ENCODE measurements at places on chromosomes 11 and 22.
A peak's percentile ranks its signal among the peaks of the same experiment; 100 is the strongest.

DNA sequence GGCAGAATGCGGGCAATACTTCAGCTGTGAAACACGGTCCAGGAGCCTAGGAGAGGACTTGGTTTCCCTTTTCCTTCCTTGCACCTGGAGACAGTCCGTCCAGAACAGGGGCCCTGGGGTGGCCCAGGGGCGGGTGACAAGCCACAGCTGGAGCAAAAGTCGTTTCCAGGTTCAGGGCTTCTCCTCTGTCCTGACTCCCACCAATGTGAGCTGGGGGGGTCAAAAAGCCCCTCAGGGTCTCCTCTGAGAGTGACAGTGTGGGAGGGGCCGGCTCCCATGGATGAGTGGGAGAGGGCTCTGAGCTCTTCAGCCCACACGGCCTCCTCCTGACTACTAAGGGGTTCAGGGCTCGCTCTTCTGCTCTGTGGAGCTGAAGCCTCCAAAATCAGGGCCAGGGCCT lies 20.1 kb upstream of the ARFGAP3 start:
- DNase-seq, result no peak
- H3K36me3 ChIP-seq, result peaks cover 22% of the 10 kb centered on the region
- H3K4me1 ChIP-seq, result peaks cover 5% of the 10 kb centered on the region
- H3K27me3 ChIP-seq, result no peaks in the 10 kb centered on the region

DNA sequence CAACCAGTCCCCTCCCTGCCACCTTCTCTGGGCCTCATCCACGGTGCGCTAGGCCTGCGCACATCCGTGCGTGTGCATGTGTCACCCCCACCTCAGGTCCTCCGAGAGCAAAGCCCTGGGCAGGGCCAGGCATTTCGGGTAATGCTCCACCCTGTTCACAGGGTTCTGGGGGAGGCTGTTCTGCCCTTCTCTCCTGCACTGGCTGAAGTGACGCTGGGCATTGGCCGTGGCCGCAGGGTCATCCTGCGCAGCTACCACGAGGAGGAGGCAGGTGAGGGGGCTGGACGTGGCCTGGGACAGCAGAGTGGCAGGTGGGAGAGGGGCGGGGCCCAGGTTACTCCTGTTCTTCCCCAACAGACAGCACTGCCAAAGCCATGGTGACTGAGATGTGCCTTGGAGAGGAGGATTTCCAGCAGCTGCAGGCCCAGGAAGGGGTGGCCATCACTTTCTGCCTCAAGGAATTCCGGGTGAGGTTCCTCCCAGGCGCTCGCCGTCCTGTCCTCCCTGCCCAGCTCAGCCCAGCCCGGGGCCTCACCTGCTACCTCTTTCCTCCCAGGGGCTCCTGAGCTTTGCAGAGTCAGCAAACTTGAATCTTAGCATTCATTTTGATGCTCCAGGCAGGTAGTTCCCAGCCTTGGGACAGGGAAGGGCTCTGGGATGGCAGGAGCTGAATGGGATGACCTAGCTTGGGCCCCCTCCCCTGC lies 3.9 kb downstream of the RAD9A start:
- H3K4me1 ChIP-seq, result peaks cover 30% of the 10 kb centered on the region
- H3K36me3 ChIP-seq, result peaks cover 40% of the 10 kb centered on the region
- H3K4me3 ChIP-seq, result no peak overlapping the region
- H3K27me3 ChIP-seq, result no peaks in the 10 kb centered on the region
- no peak for DNase-seq

- H3K36me3 ChIP-seq, result no peaks in the 10 kb centered on the region
- no peaks in the 10 kb centered on the region for H3K27me3 ChIP-seq
- H3K4me1 ChIP-seq, result no peaks in the 10 kb centered on the region
Measured at GRCh38 chr11:118957549-118957948, 1.5 kb downstream of the UPK2 start.

- no peak overlapping the region for H3K27ac ChIP-seq
- no peaks in the 10 kb centered on the region for H3K4me1 ChIP-seq
- H3K4me3 ChIP-seq, result no peak overlapping the region
- H3K27me3 ChIP-seq, result no peaks in the 10 kb centered on the region
- H3K36me3 ChIP-seq, result no peaks in the 10 kb centered on the region
Measured at GRCh38 chr22:26927821-26928220, 270.4 kb downstream of the MIAT start.

DNA sequence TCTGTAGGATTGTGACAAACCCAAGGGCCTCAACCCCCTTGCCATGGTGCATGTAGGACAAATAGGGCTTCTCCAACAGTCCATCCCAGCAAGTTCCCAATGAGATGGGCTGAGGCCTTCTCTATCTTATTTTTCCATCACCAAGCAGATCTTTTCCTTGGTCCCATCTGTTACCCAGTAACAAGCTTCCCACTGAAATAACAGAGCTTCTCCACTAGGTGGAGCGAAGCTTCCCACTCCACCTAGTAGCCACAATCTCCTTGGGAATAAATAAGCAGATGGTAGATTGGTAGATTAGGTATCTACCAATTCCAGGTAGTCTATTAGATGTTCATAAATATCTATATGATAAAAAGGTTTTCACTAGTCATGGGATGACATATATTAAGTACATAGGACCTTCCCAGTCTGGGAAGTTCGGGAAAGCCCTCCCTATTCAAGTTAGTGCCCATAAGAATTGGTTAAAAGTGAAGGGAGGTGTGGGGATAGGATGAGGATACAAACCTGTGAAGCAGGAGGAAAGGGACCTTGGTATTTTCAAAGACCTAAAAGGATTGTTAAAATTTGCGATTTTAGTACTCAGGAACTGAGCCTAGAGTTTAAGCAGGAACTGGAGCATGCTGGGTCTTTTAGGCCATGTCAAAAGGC lies 5.9 kb upstream of the OR52L1 start:
- DNase-seq, result no peak
- H3K4me3 ChIP-seq, result no peak overlapping the region
- H3K27me3 ChIP-seq, result no peaks in the 10 kb centered on the region
- H3K27ac ChIP-seq, result no peak overlapping the region
- H3K36me3 ChIP-seq, result no peaks in the 10 kb centered on the region
- no peaks in the 10 kb centered on the region for H3K4me1 ChIP-seq

GRCh38 chr22:28951969-28952521 lies 68.7 kb downstream of the ZNRF3 start:
- H3K27me3 ChIP-seq, result no peaks in the 10 kb centered on the region
- H3K4me1 ChIP-seq, result peaks cover 18% of the 10 kb centered on the region
- no peaks in the 10 kb centered on the region for H3K36me3 ChIP-seq
- no peak overlapping the region for H3K27ac ChIP-seq
- peak; percentile 72 for DNase-seq

DNA sequence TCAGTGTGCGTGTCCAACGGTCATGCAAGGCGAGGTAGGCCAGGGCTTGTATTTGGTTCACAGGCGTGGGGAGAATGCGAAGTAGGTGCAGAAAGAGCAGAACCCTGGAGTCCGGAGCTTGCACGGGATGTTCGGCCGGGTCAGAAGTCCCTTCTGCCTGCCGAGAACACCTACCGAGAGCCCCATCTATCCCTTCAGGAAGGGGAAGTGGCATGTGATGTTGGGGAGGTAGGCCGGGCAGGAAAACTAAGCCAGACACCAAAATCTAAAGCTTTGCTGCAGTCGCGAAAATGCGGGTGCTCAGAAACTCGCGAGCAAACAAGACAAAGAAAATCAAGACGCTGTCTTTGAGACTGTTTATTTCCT lies 435 bp upstream of the TAF6L start:
- no peaks in the 10 kb centered on the region for H3K27me3 ChIP-seq
- DNase-seq, result no peak
- peak overlapping the region; percentile 52 for H3K4me3 ChIP-seq
- H3K36me3 ChIP-seq, result peaks cover 6% of the 10 kb centered on the region

- no peak overlapping the region for H3K27ac ChIP-seq
- no peak overlapping the region for H3K4me3 ChIP-seq
- peaks cover 8% of the 10 kb centered on the region for H3K4me1 ChIP-seq
Measured at GRCh38 chr22:39967103-39967829, 7.1 kb downstream of the TMA7B start.

GRCh38 chr11:43868852-43869567 lies 11.6 kb upstream of the ALKBH3 start:
- peaks cover 5% of the 10 kb centered on the region for H3K27me3 ChIP-seq
- H3K27ac ChIP-seq, result no peak overlapping the region
- H3K4me3 ChIP-seq, result no peak overlapping the region
- H3K36me3 ChIP-seq, result no peaks in the 10 kb centered on the region
- DNase-seq, result no peak

DNA sequence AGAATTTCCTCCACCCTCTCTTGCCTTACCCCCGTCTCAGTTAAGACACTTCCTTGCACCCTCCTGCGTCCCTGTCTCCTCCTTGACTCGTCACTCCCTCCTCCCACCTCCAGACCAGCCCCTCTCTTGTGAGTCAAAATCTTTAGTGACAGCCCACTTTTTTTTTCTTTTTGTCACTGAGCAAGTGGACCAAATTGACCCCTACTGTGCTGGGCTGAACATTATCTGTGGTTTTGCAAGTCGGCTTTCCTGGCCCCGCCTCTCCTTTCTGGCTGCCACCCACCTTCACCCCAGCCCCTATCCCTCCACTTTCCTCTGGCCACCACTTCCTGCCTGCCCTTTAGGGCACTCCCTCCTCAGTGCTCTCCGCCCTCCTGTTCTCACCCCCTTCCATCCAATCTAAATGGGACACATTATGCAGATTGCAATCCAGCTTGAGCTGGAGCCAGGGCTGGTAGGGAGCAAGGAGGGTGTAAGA lies at the start of gene APLNR:
Gene APLNR (minus strand): TSS at position 47 of the 478 bp plus-strand sequence. CDS start 246 bp downstream, outside the sequence.
- peaks cover 4% of the 10 kb centered on the region for H3K4me1 ChIP-seq
- no peaks in the 10 kb centered on the region for H3K36me3 ChIP-seq
- no peak within 1 kb of the TSS for H3K4me3 ChIP-seq
- H3K27me3 ChIP-seq, result no peaks in the 10 kb centered on the region

DNA sequence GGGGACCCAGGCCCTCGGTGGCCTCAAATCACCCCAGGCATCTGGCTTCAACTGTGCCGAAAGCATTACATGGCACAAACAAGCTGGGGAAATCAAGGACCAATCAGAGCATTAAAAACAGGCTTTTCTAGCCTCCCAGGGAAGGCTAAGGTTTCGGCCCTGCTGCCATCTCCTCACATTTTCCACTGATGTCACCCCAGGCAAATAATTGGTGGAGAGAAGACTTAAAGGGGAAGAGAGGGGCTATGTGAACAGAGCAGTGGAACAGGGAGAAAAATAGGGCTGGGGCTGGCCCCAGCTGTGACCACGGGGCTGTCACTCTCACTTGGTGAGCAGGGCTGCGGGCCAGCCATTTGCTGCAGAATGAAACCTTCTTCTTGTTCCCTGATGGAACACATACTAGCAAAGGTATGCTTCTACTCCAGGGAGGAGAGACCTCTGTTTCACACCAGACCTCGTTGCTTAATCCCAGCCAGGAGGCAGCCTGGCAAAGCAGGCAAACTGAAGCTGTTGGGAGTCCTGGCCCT lies 581.3 kb downstream of the SOX6 start:
- H3K4me1 ChIP-seq, result no peaks in the 10 kb centered on the region
- peak; percentile 74 for DNase-seq
- no peak overlapping the region for H3K27ac ChIP-seq
- H3K36me3 ChIP-seq, result no peaks in the 10 kb centered on the region
- H3K4me3 ChIP-seq, result no peak overlapping the region

All from lung (tissue), 17 donors.